ENCODE measurements at places on chromosomes 13 and 19.

DNA sequence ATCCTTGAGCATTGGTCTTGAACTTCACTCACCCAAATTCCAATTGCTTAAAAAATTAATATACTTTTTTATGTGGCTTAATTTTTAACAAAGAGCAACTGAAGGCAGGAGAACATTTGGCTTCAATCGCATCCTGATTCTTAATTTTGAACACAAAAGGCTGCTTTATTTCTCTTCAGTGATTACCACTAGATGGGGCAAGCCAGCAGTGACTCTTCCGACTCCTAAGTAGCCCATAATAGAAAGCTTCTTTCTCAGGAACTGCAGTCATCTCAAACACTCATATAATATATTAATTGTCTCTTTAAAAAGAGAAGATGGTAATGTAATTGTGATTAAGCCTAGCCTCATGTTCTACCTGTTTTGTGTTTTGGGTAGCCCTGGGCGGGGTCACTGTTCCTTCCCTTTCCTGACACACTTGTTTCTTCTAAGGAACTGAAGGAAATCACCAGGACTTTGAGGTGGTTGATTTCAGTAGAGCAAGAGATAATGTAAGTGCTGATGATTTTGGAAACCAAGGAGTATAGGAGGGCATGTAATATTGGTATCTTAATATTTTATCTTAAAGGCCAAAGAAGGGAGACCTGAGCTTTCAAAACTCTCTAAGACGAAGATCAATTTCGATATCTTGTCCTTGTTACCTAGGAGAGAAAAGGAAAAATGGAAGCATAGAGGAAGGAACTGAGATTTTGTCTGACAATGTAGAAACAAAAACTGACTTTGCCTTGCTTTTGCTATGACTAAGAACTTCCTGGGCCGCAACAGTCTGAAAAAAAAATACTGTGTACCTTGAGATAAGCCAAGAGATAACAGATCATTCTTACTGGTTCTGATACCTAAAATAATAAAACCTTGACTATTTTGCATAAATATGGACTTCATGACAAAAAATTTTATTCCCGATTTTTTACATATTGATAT lies 73.1 kb downstream of the TNFSF13B start:
- DNase-seq, result no peak

DNA sequence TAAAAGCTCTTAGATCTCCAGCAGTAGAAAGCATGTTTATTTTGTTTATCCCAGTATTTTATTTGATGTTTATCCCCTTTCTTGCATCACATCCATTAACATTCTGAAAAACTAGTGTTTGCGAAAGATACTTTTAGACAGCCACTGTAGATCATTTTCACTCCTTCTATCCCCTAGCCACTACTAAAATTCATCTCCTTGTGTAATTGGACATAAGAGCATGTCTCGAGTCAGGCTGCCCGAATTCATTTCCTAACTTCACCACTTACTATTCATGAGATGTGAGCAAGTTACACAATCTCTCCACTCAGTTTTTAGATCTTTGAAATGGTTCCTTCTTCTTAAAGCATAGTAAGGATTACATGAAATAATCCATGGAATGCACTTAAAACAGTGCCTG lies 514.0 kb downstream of the KLF5 start:
- no peak for DNase-seq

GRCh38 chr19:15237759-15238638 lies 5.8 kb upstream of the EPHX3 start:
- no peak for DNase-seq

- no peak for DNase-seq
Measured at GRCh38 chr19:6087074-6087571, 23.2 kb downstream of the RFX2 start.

GRCh38 chr13:43200736-43201135 lies 177.3 kb downstream of the DNAJC15 start:
- DNase-seq, result no peak

- no peak for DNase-seq
Measured at GRCh38 chr19:48136547-48136946, 25.9 kb upstream of the PLA2G4C start.

DNA sequence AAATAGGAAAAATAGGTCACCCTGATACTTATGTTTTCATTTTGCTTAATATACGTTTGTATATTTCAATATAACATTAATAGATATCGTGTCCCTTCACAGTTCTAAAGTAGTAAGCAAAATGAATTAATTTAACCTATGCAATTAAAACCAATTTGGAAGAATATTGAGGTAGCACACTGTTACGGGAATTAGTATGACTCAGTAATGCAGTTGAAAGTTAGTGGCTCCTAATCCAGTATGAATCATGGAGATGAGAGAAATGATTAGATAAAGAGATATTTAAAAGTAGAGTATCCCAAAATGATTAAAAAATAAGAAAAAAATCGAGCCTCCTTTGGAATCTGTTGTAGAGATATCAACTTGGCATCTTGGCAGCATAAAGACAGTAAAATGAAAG lies 177.0 kb upstream of the SLITRK6 start:
- DNase-seq, result no peak

GRCh38 chr19:16702123-16702522 lies 17.5 kb upstream of the NWD1 start:
- peak; percentile 57 for DNase-seq

- DNase-seq, result no peak
Measured at GRCh38 chr19:37955986-37956385, 49.0 kb downstream of the SIPA1L3 start.

- peak; percentile 87 for DNase-seq
Measured at GRCh38 chr19:54462655-54463530, 685 bp downstream of the LENG9 start.

GRCh38 chr19:2013683-2013961 lies 1.9 kb downstream of the BTBD2 start:
- DNase-seq, result no peak

GRCh38 chr13:66805657-66806056 lies 424.5 kb downstream of the PCDH9 start:
- no peak for DNase-seq

DNA sequence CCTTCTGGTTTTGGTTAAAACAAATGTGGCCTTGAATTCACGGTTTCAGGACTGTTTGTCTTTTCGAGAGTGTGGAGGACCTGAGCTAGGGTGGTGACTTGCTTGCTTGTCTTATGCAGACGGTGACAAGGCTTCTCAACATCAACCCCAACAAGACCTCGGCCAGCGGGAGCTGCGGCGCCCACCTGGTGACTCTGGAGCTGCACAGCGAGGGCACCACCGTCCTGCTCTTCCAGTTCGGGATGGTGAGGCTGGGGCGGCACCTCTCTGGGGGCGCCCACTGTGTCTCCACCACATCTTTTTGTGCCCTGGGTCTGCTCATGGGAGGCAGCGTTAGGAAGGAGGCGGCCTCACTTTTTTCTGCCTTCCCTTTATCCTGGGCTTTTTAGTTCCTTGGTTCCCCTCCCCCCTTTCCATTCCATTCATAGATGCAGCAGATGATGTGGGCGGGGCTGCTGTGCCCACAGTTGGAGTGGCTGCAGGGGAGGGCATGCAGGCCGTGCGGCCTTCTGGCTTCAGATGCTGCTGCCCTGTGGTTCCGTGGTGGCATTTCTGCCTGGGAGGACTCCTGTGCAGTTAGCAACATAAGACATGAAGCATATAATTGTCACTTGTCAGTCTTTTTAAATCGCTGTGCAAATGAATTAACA lies 23.3 kb downstream of the LAMP1 start:
- no peak for DNase-seq

DNA sequence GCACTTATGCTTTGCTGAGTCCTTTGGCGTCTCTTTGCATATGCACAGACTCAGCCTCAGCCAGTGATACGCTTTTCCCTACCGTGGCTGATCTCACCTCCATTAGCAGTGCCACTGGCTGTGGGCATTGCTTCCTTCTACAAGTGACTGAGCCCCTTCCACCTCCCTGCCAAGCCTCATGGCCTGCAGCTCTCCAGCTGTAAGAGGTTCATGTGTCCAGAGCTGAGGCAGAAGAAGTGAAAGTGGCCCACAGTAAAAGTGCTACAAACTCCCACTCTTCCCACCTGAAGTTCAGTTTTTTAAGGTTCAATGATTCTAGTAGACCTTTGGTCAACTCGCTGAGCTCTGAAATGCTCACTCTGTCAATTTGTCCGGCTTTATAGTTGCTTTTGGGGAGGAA lies 44.7 kb downstream of the SMARCA4 start:
- no peak for DNase-seq

DNA sequence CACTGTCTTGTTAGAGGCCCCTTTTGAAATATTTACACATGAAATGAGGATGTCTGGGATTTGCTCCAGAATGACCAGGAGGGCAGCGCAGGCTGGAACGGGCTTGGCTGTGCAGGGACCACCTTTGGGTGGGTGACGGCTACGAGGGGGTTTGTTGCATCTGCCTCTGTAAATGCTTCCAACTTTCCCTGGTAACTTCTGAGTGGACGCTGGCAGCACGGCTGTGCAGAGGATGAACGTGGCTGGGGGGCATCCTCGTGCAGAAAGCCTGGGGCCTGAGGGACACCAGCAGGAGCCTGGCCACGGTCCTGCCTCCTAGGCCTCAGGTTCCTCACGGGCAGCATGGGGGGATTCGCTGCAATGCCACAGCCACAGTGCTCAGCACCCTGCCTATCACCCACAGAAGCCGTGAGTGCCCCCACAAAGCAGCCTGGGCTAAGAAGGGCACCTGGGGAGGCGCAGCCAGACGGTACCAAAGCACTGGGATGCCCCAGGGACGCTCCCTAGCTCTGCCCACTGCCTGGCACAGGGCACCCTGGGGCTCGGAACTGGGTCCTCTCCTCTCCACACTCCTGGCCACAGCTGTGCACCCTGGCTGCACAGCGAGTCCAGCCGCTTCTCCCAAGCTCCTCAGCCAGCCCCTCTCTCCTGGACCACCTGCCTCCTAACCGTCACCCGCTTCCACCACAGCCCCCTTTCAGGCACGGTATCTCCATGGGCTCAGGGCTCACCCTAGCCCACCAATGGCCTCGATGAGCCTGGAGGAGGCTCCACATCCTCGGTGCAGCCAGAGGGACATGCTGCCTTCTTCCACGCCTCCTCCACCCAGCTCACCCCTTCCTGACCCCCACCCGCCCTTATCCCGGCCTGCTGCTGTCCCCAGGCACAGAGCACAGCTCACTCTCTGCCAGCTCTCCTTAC lies 44.5 kb downstream of the MLLT1 start:
- peak; percentile 10 for DNase-seq

DNA sequence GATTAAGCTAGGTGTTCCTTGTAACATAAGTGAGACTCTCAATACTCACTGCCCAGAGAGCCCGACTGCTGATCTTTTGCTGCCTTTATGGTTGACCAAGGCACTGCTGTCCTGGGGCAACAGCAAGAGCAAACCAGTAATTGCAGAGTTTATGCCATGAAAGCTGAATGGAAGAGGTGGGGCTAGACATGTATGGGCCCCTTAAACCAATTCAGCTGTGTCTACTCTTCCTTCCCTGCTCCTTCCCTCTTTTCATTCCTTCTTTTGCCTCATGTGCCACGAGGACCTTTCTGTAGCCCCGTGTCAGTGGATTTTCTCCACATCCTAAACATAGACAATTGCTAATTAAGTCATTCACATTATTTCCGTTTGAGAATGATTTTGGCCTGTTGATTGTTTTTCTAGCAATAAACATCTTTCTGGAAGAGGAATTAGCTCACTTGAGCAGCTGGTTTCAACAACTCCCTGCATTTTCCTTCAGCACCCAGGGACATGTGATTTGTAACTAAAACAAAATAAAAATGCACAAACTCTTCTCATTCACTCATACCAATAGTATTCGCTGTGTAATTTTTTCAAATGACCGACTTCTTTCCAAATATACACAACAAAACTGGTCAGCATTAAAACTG lies 40.5 kb downstream of the RAP2A start:
- no peak for DNase-seq

- DNase-seq, result peak; percentile 7
Measured at GRCh38 chr13:111387945-111388600, 67.6 kb downstream of the TEX29 start.

GRCh38 chr13:113982296-113982661 lies 8.4 kb upstream of the C13orf46 start:
- no peak for DNase-seq

- no peak for DNase-seq
Measured at GRCh38 chr19:1551068-1552040, 16.8 kb downstream of the MEX3D start.

DNA sequence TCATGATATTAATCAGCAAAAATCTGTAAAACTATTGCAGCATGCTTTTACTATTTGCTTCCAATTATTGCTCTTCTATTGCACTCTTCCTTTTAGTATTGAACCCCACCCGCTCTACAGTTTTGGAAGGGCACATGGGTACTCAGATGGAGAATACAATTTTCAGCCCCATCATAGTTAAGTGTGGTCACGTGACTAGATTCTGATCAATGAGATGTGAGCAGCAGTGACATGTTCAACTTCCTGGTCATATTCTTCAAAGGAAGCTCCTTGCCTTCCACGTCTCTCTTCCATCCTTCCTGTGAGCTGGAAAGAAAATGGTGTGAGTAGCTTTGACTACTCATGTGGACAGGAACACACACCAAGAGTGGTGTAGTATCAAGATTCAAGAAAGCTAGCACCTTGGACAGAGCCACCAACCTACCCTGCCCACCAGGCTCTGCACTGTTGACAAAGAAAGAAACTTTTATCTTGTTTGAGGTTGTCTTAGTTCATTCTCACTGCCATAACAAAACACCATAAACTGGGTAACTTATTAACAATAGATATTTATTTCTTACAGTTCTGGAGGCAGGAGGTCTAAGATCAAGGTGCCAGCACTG lies 3.8 kb upstream of the FGF14 start:
- no peak for DNase-seq

DNA sequence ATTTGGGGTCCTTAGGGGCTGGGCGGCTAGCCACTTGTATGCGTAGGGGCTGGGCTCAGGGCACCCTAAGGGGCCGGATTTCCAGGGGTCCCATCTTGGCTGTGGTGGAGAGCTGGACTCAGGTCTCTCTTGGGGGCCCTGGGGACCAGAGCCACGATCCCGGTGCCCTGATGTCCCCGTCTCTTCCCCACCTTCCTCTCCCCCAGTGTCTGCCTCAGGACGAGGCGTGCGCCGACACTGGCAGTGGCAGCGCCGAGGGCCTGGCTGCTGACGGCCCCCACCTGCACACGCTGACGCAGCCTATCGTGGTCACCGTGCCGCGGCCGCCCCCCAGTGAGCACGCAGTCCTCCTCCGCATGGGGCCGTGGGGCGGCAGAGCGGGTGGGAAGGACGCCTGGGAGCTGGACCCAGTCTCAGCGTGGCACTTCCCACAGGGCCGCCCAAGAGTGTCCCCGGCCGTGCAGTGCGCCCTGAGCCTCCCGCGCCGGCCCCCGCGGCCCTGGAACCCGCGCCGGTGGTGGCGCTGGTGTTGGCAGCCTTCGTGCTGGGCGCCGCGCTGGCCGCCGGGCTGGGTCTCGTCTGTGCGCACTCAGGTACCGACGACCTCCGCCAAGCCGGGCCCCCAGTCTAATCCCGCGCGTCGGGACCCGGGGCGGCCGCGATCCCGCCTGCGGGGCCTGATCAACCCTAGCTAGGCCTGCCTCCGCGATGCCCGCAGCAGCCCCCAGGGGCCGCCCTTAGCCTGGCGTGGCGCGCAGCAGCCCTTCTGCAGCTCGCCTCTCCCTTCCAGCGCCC lies 2.7 kb upstream of the SNAPC2 start:
- no peak for DNase-seq

- DNase-seq, result no peak
Measured at GRCh38 chr13:20389696-20390525, 135.7 kb downstream of the CRYL1 start.
